ENCODE measurements at places on chromosomes 6 and 20.

DNA sequence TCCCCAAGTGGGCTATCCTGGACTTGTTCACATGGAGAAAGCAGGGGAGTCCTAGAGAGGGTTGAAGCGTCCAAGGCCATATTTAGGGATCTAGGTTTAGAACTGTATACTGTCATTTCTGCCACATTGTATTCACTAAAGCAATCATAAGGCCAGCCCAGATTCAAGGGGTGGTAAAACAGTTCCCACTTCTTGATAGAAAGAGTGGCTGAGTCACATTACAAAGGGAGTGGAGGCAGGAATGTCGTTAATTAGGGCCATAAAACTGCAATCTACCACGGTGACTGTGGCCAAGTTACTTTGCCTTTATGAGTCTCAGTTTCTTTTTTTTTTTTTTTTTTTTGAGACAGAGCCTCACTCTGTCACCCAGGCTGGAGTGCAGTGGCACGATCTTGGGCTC is 7.4 kb upstream of the UBR2 start:
- DNase-seq, result no peak

DNA sequence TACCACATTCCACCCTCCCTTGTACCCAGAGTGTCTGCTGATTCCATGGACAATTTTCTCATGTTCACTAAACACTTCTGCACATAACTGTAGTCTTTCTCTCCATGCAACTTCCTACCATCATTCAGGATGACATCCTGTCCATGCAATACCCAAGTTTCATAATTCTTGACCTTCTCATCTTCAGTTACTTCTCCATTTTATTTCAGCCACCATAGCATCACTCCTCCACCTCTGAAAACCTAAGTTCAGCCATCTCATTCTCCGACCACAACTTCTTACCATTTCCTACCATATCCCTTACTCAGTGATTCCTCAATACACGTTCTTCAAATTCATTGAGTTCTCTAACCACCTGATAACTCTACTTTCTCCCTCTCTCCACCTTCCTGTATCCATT is 216.5 kb upstream of the TENT5A start:
- DNase-seq, result no peak

DNA sequence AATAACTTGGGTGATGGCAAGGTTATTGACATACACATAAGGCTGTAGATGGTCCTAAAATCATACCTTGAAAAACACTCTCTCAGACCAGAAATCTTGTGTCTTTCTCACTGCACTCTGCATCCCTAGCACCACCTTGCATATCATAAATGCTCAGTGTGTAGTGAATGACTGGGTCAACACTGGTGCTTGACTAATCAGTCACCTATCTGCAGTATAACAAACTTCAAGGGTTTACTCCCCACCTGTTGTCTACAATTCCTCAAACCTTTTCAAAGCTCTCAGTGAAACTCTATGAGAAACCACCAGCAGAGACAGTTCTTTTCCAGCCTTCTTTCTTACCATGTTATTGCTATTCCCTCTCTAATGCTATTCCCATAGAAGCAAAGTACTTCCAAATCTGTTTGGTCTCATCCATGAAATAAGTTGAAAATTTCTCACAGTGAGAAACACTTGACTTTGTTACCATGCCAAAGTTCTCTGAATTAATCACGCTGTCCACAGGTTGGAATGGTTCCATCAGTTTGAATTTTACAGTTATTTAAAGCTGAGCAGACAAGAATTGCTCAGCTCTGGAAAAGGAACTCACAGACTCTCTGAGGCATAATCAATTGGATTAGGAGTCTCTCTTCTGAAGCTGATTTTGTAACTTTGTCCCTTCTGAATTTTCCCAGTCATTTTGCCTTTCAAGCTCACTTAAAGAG is 104.8 kb upstream of the EYA4 start:
- DNase-seq, result no peak

- no peak for DNase-seq
These were observed 40.7 kb downstream of the MAP3K5 start for GRCh38 chr6:136751522-136751956.

DNA sequence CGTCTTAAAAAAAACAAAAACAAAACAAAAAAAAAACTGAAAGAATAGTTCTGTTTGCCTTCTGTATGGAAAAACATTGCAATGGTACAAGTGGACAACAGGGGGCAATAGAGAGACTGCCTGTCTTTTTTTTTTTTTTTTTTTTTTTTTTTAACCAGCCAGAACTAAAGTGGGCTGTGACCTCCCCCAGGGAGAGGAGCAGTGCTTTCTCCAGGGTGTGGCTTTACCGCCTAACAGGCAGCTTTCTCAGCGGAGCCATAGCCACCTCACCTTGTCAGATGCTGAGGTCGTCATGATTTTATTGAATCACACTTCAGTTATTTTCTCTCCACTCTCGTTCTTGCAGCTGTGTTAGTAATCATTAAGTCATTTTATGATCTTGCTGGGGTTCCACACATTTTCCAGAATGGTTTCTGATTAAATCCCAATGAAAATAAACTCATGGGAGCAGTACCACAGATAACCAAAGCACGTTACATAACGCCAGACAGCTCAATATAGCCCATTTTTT is 78.4 kb downstream of the GMPR start:
- peak; percentile 73 for DNase-seq

DNA sequence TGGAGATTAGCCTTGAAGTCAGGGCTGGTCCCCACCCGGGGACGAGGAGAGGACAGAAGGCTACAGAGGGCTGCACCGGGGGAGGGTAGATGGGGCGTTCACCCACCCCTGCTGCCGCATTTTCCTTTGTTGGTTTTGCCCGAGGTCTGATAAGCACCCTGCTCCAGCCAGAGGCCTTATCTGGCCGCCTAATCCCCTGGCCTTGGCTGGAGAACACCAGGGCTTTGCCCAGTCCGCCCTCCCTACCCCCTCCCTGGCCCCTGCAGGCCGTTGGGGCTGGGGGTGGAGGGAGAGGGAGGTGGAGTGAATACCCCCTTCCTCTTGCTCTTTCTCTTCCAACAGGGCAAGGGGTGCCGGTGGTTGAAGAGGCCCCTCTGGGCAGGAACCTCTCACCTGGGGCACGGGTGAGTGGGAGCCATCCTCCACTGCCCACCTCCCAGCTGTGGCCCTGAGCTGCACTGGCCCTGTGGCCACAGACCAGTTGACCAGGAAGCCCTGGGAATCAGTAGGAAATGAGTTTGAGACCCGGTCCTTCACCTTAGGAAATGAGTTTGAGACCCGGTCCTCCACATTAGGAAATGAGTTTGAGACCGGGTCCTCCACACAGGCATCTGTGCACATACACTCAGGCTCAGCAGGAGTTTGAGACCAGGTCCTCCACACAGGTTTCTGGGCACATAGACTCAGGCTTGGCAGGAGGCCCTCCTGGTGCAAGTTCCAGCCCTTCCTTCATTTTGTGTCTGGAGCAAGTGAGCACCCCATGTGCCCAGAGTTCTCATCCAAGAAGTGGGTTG is 12.0 kb upstream of the GATA5 start:
- no peak for DNase-seq
